ENCODE measurements at places on chromosomes 3 and 15.

GRCh38 chr3:139560411-139560810 is 20.9 kb upstream of the RBP1 start:
- DNase-seq = no peak

GRCh38 chr3:42829628-42830436 is 20.6 kb downstream of the ACKR2 start:
- DNase-seq = no peak

GRCh38 chr3:180036092-180036670 is 556 bp downstream of the PEX5L start:
- no peak for DNase-seq

GRCh38 chr15:74196175-74196574 is 6.4 kb downstream of the STRA6 start:
- no peak for DNase-seq

GRCh38 chr15:77031376-77032050 is 36.6 kb downstream of the PSTPIP1 start:
- DNase-seq = peak; percentile 85

DNA sequence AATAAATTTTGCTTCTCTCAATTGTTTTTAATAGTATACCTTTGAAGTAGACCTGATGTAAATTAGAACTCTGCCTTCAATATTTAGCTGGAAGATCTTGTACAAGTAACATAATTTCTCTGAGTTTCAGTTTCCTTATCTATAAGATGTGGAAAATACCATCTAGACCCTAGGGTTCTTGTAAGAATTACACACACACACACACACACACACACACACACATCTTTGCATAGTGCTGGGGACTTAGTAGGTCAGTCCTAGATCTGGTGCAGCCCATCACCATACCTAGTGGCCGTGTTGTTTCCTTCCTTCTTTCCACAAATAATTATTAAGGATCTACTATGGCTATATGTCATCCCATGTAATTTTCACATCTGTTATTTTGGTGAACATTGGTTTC is 11.0 kb downstream of the TRAT1 start:
- DNase-seq = no peak
